ENCODE measurements at places on chromosomes 7 and 10. TPM values are rescaled to one million over a fixed set of nuclear protein-coding genes. Genes with fewer than 3 reads are reported as not detected.

SLC25A13 gene
- 55.0 TPM for total RNA-seq

TFR2 gene
- 0.60 TPM for total RNA-seq

TSPAN13 gene
- total RNA-seq, result 12.3 TPM

LIPM gene
- not detected for total RNA-seq

GSDME gene
- total RNA-seq, result not detected

MARVELD1 gene
- 5.6 TPM for total RNA-seq

CLRN3 gene
- total RNA-seq, result 35.2 TPM

TRIM50 gene
- not detected for total RNA-seq

FAM185A gene
- 12.7 TPM for total RNA-seq

All from transverse colon (tissue), 4 donors.